Bronchial epithelial cell (primary cell): ENCODE measurements at places on chromosomes 1 and 21.

DNA sequence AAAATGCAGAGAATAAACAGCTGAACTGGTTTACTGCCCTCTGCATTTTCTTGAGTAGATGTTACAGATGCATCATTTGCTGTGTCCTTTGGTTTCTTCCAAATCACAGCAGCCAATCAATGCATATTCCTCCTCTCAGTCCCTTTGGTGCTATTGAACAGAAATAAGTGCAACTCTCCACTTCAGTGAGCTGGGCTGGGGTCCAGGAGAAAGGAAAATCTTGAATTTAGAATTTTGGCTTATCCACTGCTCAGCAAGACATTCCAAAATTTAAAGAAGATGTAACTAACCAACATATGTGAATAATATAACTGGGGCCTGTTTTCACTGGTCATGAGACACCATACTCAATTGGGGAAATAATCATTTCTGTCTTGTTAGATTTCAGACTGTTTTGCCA is 39.2 kb downstream of the PRMT6 start:
- no peak for DNase-seq

- peak; percentile 73 for DNase-seq
These were observed 16.6 kb downstream of the C21orf91 start for GRCh38 chr21:17802572-17802971.

DNA sequence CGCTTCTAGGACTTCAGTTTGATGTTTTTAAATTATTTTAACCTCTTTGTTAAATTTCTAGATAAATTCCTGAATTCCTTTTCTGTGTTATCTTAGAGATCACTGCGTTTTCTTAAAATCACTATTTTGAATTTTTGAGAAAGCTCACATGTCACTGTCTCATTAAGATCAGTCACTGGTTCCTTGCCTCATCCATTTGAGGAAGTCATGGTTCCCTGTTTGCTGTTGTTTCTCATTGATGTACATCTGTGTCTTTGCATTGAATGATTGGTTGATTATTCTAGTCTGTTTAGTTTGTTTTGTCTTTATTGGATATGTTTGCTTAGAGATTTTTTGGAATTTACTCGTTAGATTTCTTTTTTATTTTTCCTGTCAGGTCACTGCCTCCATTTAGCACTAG is 50.1 kb downstream of the CRP start:
- DNase-seq, result no peak

DNA sequence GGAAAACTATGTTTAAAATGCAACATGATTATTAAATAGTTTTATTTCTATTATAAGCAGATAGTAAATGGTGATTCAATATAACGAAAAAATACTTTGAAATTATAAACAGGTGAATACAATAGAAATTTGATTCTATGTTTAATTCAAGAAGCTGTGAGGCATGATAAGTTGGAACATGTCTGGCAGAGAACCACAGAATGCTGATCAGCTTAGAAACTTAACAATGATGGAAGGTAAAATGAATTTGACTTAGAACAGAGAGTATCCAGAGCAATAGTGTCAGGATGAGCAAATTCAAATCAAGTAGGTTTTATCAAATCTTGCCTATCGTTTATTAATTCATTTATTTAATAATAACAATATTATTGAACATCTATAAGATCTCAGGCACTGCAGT is 83.4 kb upstream of the ADGRL4 start:
- peak; percentile 85 for DNase-seq

- no peak for DNase-seq
These were observed 11.5 kb downstream of the LAMC1 start for GRCh38 chr1:183034682-183035081.

- no peak for DNase-seq
These were observed 268.0 kb downstream of the PTPRC start for GRCh38 chr1:198906739-198907422.

- no peak for DNase-seq
These were observed 59.8 kb upstream of the KIF26B start for GRCh38 chr1:245094954-245095353.

GRCh38 chr1:58941471-58942289 is 157.8 kb upstream of the JUN start:
- DNase-seq, result no peak

DNA sequence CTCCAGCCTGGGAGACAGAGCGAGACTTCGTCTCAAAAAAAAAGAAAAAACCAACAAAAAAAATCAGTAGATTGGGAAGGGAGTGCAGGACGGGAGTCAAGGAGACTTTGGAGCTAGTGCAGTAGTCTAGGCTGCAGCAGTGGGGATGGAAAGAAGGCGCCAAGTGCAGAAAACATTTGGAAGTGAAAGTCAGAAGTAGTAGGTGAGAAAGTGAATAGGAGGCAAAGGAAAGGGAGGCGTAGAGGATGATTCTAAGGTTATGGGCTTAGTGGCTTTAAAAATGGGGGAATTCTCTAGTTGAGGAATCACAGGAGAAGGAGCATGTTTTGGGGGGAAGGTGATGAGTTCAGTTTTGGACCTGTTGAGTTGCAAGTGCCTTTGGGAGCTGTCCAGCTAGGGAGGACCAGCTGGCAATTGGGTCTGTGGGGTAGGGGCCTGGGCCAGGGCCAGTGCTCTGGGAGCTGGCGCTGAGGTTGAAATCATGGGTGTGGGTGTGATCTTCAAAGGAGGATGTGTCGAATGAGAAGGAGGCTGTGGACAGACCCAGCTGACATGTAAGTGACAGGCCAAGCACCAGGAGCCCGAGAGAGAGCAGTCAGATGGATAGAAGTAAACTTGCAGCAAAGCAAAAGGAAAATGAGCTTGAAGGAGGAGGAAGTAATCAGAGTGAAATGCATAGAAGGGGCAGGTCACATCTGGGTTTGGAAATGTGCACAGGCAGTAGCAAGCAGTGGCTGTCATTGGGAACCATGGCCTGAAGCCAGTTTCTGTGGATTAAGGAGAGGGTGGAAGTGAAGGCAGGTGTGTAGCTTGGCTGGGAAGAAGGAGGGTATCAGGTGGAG is 15.8 kb downstream of the TMCC2 start:
- DNase-seq, result no peak

DNA sequence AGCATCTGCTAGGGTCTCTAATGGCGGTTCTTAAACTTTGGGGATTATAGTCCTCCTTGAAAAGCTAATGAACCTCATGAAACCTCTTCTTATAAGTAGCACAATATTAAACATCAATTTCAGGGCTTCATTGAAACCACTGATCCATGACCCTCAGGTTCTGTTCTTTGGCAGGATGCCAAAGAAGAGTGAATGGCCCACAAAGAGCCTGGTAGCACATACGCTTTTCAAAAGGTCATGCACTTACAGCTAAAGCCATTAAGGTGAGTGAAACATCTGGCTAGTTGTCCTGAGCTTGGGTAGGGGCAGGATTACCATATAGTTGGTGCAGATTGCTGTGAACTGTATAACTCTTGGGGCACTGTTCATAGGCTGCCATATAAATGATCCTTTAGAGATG is 42.3 kb downstream of the MDM4 start:
- no peak for DNase-seq

DNA sequence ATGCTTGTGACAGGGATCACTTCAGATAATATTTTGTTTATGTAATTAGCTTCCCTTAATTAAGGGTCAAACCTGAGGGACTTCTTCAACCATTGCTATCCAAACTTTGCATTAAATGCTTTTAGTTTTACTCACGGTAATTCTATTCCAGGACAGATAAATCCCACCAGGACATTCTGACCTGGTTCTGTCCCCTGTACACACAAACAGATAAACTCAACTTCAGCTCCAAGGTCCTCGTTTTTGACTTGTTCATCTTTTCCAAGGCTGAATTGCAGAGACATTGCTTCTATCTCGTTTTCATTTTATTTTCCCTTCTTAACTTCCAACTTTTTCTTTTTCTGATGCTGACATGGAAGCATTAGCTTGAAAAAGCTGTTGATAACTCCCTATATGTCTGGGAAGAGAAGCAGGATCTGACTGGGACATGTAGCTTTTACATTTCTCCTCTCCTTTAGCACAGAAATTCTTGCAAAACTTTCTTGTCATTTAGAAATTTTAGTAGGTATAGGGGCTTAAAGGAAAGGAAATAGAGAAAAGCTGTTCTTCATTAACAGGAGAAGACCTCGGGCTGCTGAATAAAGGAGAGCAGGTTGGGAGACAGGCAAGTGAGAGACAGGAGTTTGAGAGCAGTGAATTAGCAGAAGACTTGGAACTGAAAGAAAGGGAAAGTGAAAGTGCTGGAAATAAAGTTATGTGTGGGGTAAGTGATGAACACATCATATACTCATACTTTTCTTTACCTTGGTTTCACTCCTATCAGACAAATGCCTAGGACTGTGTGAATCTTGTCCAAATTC is 231.7 kb upstream of the B3GALT2 start:
- DNase-seq, result peak; percentile 39

DNA sequence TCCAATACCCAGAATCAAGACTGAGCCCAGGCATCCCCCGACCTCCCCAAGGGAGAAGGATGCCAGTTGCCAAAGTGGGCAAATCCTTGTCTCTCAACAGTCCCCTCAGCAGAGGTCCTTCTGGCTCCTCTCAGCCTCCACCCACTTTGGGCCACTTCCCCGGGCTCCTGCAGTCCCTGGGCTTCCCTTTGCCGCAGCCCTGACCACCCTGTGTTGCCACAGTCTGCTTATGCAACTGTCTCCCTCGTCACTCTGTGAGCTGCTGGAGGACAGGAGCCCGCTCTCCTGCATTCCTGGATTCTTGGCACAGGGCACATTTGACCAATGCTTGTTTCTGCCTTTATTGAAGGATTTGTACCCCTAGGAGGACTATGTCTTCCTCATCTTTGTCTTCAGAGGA is 2.9 kb upstream of the LRP8 start:
- no peak for DNase-seq

- no peak for DNase-seq
These were observed 83.5 kb upstream of the SIM2 start for GRCh38 chr21:36615274-36615964.

- no peak for DNase-seq
These were observed 205.4 kb upstream of the FMN2 start for GRCh38 chr1:239886266-239886665.

- no peak for DNase-seq
These were observed 64.9 kb downstream of the PCNT start for GRCh38 chr21:46388896-46389295.

- no peak for DNase-seq
These were observed 239.3 kb downstream of the NPHP4 start for GRCh38 chr1:5752746-5753548.

GRCh38 chr1:71610476-71610875 is 529.6 kb upstream of the ZRANB2 start:
- no peak for DNase-seq

DNA sequence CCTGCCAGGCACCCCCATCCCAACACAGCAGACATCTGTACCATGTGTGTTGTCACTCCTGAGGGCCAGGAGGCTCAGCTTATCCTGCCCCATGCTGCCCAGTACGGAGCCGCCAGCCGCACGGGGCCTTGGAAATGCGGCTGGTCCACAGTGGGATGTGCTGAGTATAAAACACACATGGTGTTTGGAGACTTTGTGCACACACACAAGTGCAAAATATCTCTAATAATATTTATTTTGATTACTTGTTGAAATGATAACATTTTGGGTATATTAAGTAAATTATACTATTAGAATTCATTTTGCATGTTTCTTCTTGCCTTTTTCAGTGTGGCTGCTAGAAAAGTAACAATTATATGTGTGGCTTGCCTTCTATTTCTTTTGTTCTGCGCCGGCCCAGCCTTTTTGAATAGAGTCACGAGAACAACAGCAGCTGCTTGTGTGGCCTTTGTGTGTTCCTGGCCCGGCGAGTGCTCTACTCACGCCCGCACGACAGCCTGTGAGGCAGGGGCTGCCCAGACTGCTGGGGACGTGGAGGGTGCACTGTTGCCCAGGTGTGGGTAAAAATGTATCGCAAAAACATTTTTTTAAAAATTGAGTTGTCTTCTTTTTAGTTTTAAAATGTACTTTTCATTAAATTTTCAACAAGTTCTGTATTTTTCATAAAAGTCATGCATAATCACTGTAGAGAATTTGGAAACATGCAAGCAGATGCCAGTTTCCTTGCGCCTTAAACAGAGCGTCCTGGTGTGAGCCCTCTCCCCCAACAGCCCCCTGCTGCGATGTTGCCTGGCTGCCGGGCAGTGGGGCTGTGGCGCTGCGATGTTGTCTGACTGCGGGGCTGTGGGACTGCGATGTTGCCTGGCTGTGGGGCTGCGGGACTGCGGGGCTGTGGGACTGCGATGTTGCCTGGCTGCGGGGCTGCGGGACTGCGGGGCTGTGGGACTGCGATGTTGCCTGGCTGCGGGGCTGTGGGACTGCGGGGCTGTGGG is 35.5 kb downstream of the COQ8A start:
- DNase-seq, result no peak

- peak; percentile 54 for DNase-seq
These were observed 673 bp downstream of the CD46 start for GRCh38 chr1:207752456-207752998.

DNA sequence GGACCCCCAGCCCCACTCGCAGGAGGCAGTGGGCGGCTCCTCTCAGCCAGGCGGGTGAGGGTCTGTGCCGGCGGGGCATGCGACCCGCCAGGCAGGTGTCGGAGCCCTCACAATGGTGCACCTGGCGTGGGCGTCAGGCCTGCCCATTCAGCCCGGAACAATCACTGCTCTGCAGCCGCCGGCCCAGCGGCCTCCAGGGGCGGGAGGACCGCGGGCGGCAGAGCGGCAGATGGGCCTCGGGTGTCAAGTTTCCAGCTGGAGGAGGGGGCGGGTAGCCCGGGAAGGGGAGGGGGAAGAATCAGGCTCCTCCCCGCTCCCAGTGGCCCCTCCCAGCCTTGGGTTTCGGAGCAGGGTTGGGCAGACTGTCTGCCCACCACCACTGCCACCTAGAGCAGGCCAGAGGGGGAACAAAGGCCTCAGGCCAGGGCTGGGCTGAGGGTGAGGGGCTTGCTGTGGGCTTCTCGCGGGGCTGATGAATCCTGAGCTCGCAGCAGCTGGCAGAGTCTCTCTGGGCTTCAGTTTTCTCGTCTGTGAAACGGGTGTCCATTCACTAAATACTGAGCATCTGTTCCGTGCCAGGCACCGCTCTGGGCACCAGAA is 39.5 kb upstream of the CASZ1 start:
- DNase-seq, result peak; percentile 27

- no peak for DNase-seq
These were observed 27.3 kb upstream of the SPATA6 start for GRCh38 chr1:48499211-48499735.

DNA sequence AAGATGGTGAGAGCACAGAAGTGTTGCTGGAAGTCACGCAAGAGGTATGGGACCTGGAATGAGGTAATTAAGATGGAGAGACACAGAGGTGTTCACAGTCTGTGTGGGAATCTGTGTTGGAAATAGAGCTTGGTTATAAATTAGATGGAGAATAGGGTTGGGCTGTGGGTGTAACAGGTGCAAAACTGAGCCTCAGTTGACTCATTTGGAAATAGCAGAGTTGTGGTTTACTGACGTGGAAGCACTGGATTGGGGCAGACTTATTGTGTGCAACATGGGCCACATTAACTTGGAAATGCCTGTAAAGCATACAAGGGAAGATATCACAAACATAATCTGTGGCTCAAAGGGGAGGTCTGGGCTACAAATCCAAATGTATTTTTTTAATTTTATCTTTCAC is 13.0 kb downstream of the CAMSAP2 start:
- DNase-seq, result no peak
